Stimulated activated CD8-positive, alpha-beta memory T cell treated with anti-CD3 and anti-CD28 coated beads, Interleukin-7, amount 100 ng/mL, for 1 hour (primary cell): ENCODE measurements at places on chromosomes 5 and 9.

DNA sequence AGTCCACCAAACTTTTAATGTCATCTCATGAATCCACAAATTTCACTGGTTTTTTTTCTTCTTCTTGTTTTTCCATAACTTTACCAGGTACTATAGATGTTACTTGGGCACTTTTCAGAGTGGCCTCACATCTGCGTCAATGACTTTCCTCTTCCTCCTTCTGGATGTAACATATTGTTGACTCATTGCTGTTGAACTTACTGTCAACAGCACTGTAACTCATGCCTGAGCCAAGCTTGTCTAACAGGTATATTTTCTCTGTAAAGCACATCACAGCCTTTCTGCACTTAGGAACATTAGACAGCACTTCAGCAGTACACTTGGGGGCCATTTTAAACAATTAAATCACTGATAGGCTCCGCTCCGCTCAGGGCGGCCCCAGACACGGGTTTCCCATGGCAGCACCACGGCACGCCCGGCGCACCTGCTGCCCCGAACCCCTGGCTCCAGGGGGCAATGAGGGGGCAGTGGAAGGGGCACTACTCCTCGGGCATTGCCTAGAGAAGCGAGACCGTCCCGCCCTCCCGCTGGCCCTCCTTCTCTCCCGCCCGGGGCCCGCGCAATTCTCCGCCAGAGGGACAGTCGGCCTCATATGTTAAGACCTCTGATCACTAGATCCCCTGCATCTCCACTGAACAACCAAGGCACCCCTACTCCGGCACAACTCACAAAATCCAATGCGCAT lies 41.9 kb upstream of the SPATA31C2 start:
- DNase-seq: no peak

DNA sequence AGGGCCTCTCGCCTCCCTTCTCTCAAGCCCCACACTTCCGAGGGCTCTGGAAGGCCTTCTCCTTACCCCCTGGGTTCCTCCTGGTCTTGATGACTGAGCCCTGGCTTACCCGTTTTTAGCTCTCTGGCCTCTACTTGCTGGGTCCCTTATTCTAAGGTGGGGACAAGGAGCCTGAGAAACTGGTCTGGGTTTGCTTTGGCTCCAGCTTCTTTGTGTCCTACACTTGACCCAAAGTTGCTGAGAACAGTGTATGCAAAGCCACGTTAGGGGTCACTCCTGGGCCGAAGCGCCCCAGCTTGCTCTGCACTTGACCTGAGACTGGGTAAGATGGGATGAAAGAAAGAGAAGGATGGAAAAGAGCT lies 788 bp downstream of the ZNF346 start:
- no peak for DNase-seq

GRCh38 chr5:68780299-68780955 lies 313.4 kb upstream of the SLC30A5 start:
- DNase-seq: no peak

DNA sequence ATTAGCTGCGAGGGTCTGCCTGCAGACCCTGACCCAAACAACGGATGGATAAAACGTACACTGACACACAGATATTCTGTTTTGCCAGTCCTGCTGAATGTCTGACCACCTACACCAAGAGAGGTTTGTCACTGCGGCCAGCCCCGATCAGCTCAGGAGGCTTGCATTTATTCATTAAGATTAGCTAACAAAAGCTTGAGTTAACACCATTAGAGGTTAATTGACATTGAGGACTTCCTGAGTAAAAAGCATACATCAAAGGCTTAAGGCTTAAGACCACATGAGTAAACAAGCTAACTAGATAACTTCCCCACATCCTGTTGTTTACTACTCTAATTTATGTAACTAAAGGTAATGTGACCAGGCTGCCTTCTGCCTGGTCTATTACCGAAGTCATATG lies 198.1 kb upstream of the TRPC7 start:
- DNase-seq: no peak

GRCh38 chr5:149340920-149341319 lies 4.4 kb upstream of the GRPEL2 start:
- no peak for DNase-seq
